Stimulated activated CD4-positive, alpha-beta T cell treated with anti-CD3 and anti-CD28 coated beads, Interleukin-15, amount 100 ng/mL, for 1 hour (primary cell): ENCODE measurements at places on chromosomes 7 and 10.
A peak's percentile ranks its signal among the peaks of the same experiment; 100 is the strongest.

DNA sequence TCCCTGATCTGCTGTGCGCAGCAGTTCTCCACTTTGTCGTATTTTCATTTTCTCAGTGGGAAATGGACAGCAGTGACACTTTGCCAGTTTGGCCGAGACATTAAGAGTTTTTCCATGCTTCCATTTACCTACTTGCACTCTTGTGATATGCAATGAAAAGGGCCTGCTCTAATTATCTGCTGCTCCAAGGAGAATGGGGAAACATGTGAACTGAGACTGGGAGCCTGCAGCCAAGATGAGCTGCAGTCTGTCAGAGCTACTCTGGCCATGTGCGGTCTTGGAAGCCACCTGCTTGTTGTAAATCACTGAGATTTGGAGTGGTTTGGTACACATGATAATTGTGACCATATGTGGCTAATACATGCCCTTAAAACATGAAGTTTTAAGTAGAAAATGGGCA lies 586.6 kb upstream of the POT1 start:
- DNase-seq: no peak

DNA sequence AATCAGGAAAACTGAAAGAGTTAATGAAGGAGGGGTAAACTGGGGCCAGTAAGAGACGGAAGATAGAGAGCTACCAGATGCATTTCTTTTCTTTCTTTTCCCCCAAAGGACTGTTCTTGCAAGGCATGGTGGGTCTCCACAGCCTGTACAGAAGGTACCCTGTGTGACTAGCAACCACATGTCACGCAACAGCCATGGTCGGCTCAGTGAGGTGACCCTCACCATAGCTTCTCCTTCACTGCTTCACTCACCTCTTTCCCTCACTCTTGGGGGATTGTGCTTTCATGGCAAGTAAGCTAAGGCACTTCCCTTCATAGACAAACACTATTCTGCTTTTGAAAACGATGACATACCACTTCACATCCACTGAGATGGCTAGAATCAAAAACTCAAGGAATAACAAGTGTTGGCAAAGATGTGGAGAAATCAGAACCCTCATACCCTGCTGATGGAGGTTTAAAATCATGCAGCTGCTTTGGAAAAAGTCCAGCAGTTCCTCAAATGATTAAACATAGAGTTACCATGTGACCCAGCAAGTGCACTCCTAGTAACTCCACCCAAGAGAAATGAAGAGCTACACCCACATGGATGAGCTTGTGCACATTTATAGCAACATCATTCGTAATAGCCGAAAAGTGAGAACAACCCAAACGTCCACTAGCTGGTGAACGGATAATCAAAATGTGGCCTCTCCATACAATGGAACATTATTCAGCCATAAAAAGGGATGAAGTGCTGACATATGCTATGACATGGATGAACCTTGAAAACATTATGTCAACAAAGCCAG lies 3.8 kb upstream of the INSIG1 start:
- DNase-seq: no peak

GRCh38 chr10:33790521-33791271 lies 456.2 kb upstream of the NRP1 start:
- no peak for DNase-seq

- peak; percentile 19 for DNase-seq
These were observed 94.9 kb downstream of the LYZL2 start for GRCh38 chr10:30534465-30535144.

DNA sequence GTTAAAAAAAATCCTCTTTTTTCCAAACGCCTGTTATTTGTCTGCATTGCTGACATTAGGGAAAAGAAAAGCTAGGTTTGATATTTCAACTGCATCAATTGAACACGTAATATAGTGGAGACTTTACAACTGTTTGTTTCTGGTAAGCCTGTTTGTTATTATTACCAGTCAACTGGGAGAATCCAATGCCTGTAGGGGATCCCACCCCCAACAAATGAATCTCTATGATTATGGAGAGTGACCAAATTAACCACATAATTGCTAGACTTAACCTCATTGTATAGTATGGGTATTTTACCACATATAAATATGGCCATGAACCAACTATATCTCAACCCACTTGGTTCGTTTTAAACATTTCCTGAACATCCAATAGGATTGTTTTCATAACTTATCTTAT lies 216.1 kb downstream of the TWIST1 start:
- no peak for DNase-seq

GRCh38 chr7:95213809-95214492 lies 110.4 kb downstream of the PON1 start:
- DNase-seq: no peak

DNA sequence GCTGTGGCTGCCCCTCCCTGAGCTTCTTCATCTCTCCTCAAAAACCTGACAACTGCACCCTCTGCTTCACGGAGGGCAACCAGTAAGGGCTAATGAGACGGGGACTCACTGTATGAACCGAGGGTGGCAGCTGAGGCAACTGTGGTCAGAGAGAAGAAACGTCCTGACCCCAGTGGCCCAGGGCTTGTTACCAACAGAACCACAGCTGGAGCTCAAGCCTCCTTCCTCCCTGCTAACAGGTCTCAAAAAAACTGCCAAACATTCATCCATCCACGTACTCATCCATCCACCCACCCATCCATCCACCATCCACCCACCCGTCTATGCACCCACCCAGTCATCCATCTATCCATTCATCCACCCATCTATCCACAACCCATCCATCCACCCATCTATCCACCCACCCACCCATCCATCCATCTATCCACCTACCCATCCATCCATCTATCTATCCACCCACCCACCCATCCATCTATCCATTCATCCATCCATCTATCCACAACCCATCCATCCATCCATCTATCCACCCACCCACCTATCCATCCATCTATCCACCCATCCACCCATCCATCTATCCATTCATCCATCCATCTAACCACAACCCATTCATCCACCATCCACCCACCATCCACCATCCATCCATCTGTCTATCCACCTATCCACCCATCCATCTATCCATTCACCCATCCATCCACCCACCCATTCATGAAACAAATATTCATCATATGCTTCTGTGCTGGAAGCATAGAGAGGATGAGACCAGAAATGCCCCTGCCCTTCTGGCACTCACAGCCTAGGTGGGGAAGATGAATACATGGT lies 111.7 kb downstream of the PDGFA start:
- DNase-seq: no peak

DNA sequence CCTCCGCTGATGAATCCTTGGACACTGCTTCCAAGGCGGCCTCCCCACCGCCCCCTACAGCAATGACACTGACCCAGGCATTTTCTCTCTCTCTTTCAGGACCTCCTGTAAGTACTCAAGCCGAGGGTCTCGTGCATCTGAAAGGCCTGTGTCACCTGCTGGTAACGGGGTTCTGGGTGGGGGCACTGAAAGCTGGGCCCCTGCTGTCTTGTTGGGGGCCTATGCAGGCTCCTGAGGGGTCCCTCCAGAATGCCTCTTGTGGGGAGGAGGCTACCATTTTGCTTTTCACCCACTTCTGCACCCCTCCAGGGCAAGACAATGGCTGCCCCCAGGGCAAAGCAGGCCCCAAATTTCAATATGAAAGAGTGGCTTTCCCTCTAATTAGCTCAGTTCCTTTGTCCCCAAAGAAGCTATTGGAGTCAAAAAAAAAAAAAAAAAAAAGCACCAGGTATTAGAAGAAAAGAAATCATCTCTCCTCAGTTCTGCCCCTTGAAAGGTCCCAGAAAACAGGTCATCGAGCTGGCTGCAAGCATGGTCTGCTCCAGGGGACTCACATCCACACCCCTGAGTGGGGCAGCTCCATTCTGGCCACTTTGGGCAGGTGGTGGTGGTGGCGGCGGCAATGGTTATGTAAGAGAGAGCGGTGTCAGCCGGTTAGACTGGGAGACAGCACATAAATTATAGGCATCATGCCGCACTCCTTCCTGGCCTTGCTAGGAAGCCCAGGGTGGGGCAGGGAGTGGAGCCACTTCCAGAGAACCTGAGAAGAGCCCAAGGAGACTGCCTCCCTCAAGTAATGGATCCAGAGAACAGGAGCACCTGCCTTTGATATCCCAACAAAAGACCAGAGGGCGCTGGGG lies 66.2 kb downstream of the COL13A1 start:
- no peak for DNase-seq

DNA sequence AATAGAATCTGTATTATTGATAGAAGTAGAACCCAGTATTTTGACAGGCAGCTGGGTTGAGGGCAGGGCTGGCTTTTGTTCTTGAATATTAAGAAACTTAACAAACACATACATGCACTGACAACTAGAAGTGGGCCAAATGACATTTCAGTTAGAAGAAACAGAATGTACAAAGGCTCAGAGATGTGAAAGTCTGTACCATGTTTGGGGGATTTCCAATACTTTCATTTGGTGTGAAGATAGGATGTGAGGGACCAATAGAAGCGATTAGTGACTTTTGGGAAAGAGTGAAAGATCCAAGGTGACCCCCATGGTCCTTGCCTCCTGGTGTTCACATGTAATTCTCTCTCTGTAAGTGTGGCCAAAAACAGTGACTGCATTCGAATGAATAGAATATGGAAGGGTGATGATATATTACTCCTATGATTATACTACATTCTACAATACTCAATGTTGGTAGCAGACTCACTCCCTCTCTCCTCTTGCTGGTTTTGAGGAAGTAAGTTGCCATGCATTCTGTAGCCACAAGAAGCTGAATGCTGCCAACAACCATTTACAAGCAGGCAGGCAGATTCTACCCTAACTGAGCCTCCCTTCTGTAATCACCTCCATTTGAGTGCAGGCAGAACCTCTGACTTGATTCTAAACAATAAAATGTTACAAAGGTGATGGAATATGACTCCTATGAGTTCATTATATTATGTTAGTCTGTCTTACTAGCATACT lies 151.4 kb downstream of the TMEM168 start:
- no peak for DNase-seq

DNA sequence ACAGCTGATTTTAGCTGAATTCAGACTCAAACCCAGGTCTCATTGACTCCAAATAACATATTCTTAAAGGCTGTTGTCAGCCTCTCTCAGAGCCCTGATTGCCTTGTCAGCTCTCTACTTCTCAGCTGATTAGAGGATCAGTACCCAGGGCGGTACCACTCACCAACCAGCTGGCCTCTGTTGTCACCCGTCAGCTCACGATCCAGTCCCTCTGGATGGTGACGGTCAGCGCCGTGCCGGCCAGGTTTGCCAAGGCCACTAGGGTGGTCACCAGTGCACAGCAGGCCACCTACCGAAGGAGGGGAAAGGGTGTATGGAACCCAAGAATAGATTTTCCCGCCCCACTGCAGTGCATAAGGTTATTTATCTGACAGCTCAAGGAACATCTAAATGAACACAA lies 52.3 kb upstream of the TOMM7 start:
- DNase-seq: no peak

DNA sequence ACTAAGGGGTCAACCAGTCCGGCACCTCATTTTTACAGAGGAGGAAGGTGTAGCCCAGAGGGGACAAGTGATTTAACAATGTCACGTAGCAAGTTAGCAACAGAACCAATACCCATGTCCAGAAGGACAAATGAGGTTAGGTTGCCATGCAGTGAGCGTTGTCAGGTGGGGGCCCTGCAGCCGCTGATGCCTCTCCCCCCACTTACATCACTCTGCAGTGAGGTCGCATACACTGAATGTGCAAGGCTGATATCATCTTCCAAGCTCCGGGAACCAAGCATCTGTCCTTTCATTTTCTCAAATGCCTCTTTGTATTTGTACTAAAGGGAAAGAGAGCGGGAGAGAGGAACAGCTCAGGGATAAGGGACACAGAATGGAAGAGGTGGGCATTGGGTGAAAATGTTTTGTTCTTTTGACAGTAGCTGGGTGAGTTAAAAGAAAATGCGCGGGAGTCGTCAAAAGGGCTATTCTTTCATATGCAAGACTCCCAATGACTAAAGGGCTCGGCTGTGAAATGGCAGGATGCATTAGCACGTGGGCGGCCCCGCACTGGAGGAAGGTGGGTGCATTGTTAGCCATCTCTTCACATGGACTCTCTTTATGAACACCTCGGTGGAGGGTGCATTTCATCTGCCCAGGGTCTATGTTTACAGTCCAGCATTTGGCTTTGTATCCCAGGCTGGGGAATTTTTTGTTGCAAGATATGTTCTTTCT lies 49.7 kb downstream of the NRAP start:
- no peak for DNase-seq

DNA sequence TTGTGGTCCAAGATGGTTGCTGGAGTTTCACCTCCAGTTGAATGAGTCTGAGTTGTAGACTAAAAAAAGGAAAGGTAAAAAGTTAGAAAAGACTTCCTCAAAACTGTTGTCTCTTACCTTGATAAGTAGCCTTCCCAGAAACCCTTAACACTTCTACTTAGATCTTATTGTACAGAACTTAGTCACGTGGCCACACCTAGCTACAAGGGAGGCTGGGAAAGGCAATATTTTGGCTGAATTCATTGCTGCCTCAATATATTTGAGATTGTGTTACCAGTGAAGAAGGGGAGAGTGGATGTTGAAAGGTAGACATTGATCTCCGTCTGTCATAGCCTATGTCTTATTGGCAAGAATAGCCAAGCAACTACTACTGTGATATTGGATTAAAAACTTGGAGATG lies 35.5 kb upstream of the VDAC2 start:
- no peak for DNase-seq

- DNase-seq: no peak
These were observed at the start of gene PPP1R17 for GRCh38 chr7:31687024-31687748. PPP1R17 (plus strand) TSS chr7:31687215; CDS start chr7:31692442, 5,227 bp downstream.

DNA sequence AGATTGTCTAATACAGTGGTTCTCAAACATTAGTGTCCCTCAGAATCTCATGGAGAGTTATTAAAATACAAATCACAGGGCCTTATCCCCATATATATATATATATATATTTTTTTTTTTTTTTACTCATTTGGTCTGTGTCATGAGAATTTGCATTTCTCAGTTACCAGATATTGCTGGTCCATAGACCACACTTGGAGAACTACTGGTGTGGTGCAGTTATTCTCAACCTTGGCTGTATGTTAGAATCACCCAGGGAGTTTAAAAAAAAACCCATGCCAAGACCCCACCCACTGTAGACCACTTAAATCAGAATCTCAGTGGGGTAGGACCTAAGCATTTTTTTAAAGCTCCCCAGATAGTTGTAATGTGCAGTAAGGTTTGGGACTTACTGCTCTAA lies 179.9 kb downstream of the AUTS2 start:
- no peak for DNase-seq

GRCh38 chr7:24942226-24942625 lies 37.8 kb downstream of the OSBPL3 start:
- no peak for DNase-seq

GRCh38 chr10:69318867-69319727 lies 40.8 kb downstream of the HK1 start:
- DNase-seq: peak; percentile 61

- DNase-seq: no peak
These were observed 280.4 kb downstream of the KCNMA1 start for GRCh38 chr10:77357185-77357584.
